T47D (cell line): ENCODE measurements at places on chromosomes 2 and 18.

GRCh38 chr2:27356056-27356381 is 545 bp downstream of the GTF3C2 start:
- DNase-seq, result no peak

DNA sequence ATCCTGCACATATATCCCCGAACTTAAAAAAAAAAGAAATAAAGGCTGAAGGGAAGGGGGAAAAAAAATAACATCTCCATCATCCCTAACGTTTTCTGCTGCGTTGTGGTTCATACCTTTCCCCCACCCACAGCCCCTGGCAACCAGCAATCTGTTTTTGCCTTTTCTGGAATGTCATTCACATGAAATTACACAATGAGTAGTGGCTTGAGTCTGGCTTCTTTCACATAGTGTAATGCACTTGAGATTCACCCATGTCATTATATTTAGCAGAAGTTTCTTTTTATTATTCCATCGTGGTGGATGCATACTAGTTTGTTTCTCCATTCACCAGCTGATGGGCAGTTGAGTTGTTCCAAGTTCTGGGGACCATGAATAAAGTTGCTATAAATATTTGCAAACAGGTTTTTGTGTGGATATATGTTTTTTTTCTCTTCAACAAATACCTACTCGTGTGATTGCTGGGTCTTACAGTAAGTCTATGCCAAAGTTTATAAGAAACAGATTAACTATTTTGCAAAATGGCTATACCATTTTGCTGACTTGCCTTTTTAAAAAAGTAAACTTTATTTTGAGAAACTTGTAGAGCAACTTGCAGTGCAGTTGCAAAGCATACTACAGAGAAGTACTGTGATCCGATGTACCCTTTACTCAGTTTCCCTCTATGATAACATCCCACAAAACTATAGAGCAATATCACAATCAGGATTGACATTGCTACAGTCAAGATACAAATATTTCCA is 322.5 kb downstream of the LPIN1 start:
- DNase-seq, result no peak

DNA sequence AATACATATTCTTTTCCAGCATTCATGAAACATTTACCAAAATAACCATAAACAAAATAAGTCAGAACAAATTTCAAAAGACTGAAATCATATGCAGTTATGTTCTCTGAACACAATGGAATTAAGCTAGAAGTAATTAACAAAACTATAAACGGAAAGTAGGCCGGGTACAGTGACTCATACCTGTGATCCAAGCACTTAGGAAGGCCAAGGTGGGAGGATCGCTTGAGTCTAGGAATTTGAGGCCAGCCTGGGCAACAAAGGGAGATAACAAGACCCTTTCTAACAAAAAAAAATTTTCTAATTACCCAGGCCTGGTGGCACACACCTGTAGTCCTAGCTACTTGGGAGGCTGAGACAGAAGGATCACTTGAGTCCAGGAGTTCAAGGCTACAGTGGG is 14.9 kb downstream of the ATAD2B start:
- DNase-seq, result no peak

- DNase-seq, result no peak
Measured at GRCh38 chr2:65161551-65162100, 31.7 kb upstream of the RAB1A start.

GRCh38 chr2:12767541-12767940 is 50.8 kb downstream of the TRIB2 start:
- DNase-seq, result no peak

DNA sequence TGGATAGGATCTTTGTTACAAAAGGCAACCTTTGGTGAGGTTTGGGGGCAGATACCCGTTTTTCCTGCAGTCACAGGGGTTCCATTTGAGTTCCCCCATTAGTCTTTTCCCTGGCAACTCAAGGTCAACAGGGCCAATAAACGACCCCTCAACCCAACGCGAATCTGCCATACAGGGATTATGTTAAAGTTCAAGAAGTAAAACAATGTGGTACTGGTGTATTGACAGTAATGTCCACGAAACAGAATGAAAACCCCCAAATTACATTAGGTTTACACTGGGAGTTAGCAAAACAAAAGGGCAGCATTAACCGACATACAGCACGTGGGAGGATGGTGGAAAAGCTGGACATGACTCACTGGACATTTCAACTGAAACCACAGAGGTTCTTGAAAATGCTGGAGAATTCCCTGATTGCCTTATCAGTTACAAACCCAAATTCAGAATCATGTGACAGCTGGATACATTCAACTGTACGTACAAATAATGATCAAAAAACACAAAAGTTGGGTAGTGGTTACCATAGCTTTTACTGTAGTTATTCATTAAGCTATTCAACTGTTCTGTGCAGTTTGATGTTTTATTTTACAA is 4.9 kb upstream of the IMP4 start:
- DNase-seq, result no peak

DNA sequence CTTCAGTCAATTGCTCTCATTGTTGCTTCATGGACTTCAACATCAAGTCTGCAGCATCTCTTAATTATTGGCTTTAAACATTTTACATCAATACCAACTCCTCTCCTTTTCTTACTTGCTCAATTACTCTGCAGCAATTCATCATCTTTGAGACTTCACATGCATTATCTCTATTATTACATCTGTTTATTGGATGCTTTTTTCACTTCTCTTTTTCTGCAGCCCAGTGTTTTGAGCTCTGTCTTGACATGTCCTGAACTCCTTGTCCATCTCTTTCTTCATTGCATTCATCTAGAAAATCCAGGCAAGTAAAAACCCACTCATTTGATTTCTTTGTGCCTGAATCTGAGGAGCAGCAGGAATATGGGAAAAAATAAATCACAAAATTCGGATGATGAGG is 647.9 kb downstream of the PLCL1 start:
- DNase-seq, result no peak

GRCh38 chr2:43043553-43043870 is 182.9 kb downstream of the ZFP36L2 start:
- DNase-seq, result no peak

- no peak for DNase-seq
Measured at GRCh38 chr2:202249521-202250253, 11.3 kb upstream of the SUMO1 start.
